ENCODE measurements at places on chromosomes 5 and 9.
A peak's percentile ranks its signal among the peaks of the same experiment; 100 is the strongest.

GRCh38 chr9:137313326-137313936 is 11.4 kb upstream of the NRARP start:
- DNase-seq, result no peak

DNA sequence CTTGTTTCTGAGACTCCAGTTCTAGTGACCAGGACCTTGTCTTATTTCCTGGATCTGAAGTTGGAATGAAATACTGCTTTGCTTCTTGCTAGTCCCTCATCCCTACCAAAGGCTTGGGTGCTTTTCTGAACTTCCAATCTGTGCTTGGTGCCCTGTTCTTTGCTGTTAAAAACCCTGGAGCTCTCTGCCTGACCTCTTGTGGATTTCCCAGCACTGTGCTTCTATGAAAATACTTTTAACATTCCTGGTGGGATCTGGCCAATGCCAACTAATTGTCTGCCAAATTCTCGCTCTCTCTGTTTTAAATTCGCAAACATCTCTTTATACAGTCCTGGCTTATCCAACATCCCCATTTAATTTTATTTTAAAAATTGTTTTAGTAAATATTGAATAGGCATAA is 26.7 kb upstream of the CSNK1G3 start:
- DNase-seq, result no peak

DNA sequence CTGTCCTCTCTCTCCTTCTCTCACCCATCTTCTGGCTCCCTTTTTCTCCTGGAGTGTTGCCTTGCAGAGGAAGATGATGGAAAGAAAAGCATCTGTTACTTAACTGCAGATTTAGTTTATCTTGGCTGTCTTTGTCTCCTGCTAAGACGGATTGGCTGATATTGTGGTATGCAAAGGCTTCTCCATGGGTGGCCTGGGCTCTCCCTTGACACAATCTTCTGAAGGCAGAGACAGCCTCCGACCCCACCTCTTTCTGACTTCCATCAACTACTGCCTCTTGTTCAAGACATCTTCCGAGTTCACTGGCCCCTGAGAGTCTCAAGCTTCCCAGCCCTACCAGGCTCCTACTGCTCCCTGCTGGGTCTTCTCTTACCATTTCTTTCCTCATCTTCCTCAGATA is 403.7 kb downstream of the LRRC70 start:
- DNase-seq, result no peak

DNA sequence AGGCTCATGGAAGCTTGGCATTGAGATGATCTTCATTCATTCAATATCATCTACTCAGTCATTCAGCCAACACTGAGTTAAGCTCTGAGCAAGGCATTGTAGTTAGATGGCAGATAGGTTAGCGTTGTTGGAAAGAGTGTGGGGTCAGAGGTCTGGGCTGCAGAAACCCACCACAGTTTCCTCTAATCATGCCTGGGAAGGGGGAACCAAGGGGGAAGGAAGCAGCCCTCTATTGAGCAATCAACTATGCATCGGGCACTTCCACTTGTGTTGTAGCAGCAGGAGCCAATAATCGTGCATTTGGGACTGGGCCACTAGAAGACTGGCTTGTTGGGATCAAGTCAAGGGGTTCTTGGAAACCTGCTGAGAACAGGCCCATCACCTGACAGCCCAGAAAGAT is 139.1 kb downstream of the PIP5K1B start:
- DNase-seq, result no peak

DNA sequence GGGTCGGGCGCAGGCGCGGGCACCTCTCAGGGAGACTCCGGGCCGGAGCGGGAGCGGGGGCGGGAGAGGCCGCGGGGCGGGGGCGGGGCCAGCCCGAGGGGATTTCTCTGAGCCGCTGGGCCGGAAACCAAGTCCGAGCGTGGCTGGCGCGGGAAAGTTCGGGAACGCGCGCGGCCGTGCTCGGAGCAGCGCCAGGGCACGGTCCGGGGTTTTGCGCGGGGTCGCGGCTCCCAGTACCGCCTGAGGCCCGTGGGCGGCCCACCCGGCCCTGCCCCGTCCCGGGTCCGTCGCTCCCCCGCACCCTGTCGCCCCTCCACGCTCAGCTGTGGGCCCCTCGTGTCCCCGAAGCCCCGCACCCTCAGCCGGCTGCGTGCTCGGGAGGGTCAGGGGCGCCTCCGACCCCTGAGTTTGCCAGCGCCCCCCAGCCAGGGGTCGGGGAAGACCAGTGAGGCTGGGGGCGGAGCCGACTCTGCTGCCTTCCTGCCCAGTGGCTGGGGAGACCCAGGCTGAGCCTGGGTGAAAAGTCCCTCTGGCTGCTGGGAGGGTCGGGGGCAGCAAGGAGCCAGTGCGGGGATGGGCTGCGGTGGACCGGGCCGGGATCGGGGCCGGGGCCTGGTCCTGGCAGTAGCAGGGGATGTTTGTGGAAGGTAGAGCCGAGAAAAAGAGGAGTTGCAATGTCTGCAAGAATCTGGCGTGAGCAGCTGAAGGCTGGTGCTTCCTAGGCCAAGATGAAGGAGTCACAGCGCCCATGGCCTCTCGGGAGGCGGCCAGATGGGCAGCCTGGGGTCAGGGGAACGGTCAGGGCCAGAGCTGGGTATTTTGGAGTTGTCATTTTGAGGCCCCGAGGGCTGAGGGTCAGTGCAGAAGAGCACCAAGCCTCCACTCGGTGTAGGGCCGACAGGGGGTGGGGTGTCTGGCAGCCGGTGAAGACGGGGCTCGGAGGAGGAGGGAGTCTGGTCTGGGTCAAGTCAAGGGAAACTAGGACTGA is 588 bp downstream of the TRAF2 start:
- DNase-seq, result peak; percentile 45

- DNase-seq, result no peak
Measured at GRCh38 chr5:64497386-64497785, 8.4 kb upstream of the RGS7BP start.

Measured in stimulated activated naive CD8-positive, alpha-beta T cell treated with anti-CD3 and anti-CD28 coated beads, Interleukin-15, Interleukin-2, amounts not matched to agents 100 U/mL and 50 U/mL, for 24 hours (primary cell).